ENCODE measurements at places on chromosomes 6 and 20. TPM values are rescaled to one million over a fixed set of nuclear protein-coding genes. Genes with fewer than 3 reads are reported as not detected.
A peak's percentile ranks its signal among the peaks of the same experiment; 100 is the strongest.

The SEL1L2 gene
- total RNA-seq: not detected

The GPX5 gene
- total RNA-seq: not detected

The SLC25A27 gene
- total RNA-seq: 8.4 TPM

The CTCFL gene
- total RNA-seq: 0.14 TPM

The DZANK1 gene
- 8.0 TPM for total RNA-seq

The POM121L2 gene
- total RNA-seq: not detected

The TBXT gene
- total RNA-seq: not detected

DNA sequence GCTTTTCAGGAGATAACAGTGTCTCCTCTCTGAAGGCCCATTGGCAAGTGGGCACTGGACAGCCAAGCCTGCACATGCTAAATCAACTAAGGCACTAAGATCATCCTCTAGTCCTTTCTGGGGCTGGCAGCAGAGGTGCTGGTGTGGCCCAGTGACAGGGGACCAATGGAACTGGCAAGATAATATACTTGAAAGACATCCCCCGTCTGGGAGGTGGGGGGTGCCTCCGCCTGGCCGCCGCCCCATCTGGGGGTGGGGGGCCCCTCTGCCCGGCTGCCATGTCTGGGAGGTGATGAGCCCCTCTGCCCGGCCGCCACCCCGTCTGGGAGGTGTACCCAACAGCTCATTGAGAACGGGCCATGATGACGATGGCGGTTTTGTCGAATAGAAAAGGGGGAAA, 223.3 kb downstream of the UNC5CL start:
- no peaks in the 10 kb centered on the region for H3K36me3 ChIP-seq
- H3K4me1 ChIP-seq: peaks cover 3% of the 10 kb centered on the region
- H3K27ac ChIP-seq: no peak overlapping the region
- H3K27me3 ChIP-seq: no peaks in the 10 kb centered on the region
- H3K4me3 ChIP-seq: no peak overlapping the region
- DNase-seq: no peak

- no peak overlapping the region for H3K27ac ChIP-seq
- DNase-seq: no peak
- H3K27me3 ChIP-seq: no peaks in the 10 kb centered on the region
- H3K4me1 ChIP-seq: peaks cover 17% of the 10 kb centered on the region
These were observed 37.9 kb downstream of the AGPAT4 start for GRCh38 chr6:161235776-161236633.

GRCh38 chr6:107767637-107768036, 56.5 kb downstream of the SCML4 start:
- H3K27me3 ChIP-seq: no peaks in the 10 kb centered on the region
- H3K4me3 ChIP-seq: no peak overlapping the region
- DNase-seq: no peak
- H3K27ac ChIP-seq: no peak overlapping the region

- H3K4me3 ChIP-seq: peak overlapping the region; percentile 44
- H3K36me3 ChIP-seq: peaks cover 3% of the 10 kb centered on the region
- no peak for DNase-seq
- H3K27ac ChIP-seq: peak overlapping the region; percentile 88
- no peaks in the 10 kb centered on the region for H3K27me3 ChIP-seq
These were observed 38.7 kb downstream of the TRAF3IP2 start for GRCh38 chr6:111566873-111567517.

GRCh38 chr6:107509506-107509905, 19.6 kb downstream of the SOBP start:
- peaks cover under 1% of the 10 kb centered on the region for H3K4me1 ChIP-seq
- H3K27ac ChIP-seq: no peak overlapping the region
- H3K36me3 ChIP-seq: peaks cover 31% of the 10 kb centered on the region
- H3K4me3 ChIP-seq: no peak overlapping the region
- H3K27me3 ChIP-seq: no peaks in the 10 kb centered on the region

DNA sequence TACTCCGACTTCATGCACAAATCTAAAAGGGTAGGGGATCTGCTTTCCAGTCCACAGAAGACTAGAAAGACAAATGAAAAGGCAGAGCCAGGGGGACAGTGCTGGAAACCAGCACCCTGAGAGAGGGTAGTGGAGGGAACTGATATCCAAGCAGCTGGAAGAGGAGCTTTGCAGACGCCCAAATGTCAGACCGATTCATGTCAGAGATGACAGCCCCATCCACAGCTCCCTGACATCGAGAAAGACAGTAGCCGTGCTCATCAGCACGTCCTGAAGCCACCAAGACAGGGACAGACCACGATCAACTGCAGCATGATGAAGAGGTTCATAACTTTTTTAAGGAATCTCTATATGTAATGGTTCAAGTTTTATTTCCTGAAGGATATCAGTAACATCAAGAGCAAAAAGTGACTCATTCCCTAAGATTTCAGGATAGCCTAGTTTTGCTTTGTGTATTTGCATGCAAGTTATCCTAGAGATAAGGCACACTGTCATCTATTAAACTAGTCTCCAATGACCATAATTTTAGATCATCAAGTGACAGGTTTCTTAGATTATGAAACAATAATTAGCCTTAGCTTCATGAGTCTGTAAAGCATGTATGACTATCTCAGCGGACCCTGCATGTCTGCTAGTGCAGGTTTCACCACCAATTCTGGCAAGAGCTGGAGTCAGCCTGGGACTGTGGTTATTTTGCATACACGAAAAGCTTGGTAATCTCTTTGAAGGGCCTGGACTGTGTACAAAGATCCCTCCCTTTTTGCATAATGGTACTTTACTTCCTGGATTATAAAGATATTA, 43.0 kb downstream of the PRDM1 start:
- DNase-seq: no peak
- H3K27ac ChIP-seq: no peak overlapping the region
- H3K36me3 ChIP-seq: no peaks in the 10 kb centered on the region
- H3K4me1 ChIP-seq: no peaks in the 10 kb centered on the region
- H3K27me3 ChIP-seq: no peaks in the 10 kb centered on the region

GRCh38 chr6:166768761-166769160, 141.7 kb upstream of the RPS6KA2 start:
- no peak for DNase-seq
- peaks cover 21% of the 10 kb centered on the region for H3K4me1 ChIP-seq
- H3K27me3 ChIP-seq: no peaks in the 10 kb centered on the region

DNA sequence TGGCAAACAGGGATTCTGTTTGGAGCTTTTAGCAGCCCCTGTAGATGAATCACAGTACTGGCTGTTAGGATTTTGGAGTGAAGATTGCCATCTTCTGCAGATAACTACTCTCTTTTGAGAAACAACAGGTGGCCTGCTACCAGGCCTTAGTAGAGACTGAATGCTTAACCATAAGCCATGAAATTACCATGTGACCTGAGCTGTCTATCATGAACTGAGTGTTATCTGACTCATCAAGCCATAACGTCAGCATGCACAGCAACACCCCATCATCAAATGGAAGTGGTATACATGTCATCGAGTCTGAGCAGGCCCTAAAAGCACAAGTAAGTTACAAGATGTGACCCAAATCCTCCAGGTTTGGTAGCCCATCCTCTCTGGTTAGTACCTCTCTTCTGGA, 132.6 kb downstream of the GPR63 start:
- no peaks in the 10 kb centered on the region for H3K36me3 ChIP-seq
- no peaks in the 10 kb centered on the region for H3K4me1 ChIP-seq
- DNase-seq: no peak
- H3K27me3 ChIP-seq: no peaks in the 10 kb centered on the region
- H3K27ac ChIP-seq: no peak overlapping the region

DNA sequence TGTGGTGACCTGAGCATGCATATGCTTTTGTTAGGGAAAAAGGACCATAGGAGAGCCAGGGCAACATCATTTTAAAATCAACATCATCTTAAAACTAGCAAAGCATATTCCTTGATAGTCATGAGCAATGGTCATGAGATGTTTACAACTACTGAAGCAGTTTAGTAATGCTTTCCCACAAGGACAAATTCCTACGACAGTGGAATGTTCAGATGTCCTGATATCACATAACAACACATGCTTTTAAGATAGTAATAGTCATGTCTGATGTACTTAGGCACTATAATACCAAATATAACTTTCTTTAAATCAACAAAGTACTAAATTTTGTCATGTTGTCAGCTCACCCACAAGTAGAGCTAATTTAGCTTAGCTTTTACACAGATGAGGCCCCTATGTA, 370.3 kb downstream of the HTR1B start:
- H3K27ac ChIP-seq: no peak overlapping the region
- H3K4me3 ChIP-seq: no peak overlapping the region
